ENCODE measurements at places on chromosomes 4 and X.

GRCh38 chr4:38413524-38414341, 250.3 kb upstream of the KLF3 start:
- no peak for DNase-seq

GRCh38 chr4:85050736-85051135, 84.2 kb upstream of the WDFY3 start:
- DNase-seq: no peak

GRCh38 chrX:106670631-106671030, 55.9 kb upstream of the RNF128 start:
- DNase-seq: no peak

DNA sequence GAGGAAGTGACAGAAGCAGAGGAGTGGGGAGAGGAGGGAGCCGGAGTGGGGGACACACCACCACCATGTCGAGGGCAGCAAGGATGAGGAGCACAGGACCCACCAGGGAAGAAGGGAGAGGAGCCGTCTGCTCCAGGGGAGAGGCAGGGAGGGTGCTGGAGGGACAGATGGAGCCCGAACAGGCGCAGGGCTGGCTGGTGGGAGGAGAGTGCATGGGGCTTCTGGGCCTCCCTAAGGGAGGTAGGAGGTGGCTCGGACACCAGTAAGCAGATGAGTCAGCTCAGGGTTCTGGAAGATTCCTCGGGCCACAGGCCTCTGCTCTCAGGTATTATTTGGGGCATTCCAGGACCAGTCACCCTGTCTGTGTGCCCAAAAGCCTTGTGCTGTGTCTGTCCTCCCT, 29.8 kb downstream of the ATP2B3 start:
- DNase-seq: no peak

DNA sequence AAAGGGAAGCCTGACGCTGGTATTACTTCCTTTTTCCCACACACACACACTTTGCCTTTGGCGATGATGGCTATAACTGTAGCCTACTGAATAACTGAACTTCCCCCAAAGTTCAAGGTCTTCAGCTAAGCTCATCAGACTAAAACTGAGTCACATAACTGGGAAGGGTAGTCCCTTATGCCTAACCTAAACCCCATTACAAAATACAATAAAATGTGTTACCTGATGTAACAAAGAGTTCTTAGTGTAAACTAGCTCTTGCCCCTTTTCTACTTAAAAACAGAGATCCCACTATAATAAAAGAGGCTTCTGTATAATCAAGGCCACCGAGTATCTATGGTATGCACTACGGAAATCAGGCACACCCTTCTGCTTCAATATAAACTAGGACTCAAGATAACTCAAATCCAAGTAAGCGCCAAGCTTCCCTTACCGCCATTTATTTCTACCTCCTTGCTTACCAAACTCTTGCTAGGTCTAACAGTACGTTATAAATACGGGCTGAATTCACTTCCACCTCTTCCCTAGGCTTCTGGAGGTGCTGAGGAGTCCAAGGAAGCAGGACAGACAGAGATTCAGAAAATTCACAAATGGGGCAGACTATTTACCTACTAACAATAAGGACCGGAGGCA, 2.4 kb downstream of the OTUD4 start:
- peak; percentile 35 for DNase-seq

All from CD4-positive, alpha-beta T cell treated with Interleukin-4 for 1 hour (primary cell).